ENCODE measurements at places on chromosomes 11 and 22.

- DNase-seq: no peak
Measured at GRCh38 chr11:128398517-128399250, 188.7 kb downstream of the ETS1 start.

DNA sequence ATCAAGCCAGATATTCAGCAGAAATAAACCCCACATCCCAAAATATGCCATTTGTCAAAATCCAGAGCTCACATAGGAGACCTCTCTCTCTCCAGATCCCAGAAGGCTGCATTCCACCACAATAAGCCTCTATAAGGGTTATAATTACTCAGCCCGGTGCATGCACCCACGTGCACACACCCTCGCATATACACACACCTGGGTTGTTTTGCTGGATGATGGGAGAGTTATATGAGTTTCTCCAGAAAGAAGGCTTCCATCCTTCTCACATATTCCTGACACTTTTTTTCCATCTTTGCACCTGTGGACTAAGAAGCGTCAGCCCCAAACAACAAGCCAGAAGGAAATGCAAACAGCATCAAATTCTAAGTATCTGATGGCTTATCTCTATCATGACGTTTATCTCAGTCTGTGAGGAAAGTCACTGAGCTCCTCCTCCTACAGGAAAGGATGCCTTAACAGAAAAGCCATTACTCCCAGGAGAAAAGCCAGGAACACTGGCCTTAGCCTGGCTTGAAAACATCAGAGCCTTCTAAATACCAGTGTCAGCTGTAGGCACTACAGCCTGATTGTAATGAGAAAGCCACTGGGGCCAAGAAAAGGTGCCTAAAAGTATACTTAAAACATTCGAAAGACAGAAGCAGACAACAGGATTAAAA, 253.2 kb downstream of the LARGE1 start:
- DNase-seq: no peak

GRCh38 chr11:36402568-36403170, 106.6 kb downstream of the PRR5L start:
- DNase-seq: no peak

DNA sequence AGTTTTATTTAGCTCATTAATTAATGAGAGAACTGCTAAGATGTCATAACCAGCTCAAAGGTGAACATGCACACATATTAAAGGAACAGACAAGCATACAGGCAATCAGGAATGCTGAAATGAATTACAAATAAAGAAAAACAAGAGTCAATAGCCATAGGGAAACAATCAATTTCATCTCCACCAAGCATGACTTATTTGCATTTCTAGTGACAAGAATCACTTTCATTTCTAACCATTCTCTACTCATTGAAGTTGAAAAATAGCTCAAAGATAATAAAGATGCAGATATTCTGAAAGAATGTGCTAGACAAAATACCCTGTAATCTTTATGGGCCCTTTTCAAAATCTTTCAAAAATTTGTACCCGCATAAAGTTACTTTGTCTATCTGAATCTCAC, 23.2 kb downstream of the ISX start:
- DNase-seq: no peak
